NCI-H1092 (cell line): ENCODE measurements at places on chromosomes 16 and 17.
A peak's percentile ranks its signal among the peaks of the same experiment; 100 is the strongest.

DNA sequence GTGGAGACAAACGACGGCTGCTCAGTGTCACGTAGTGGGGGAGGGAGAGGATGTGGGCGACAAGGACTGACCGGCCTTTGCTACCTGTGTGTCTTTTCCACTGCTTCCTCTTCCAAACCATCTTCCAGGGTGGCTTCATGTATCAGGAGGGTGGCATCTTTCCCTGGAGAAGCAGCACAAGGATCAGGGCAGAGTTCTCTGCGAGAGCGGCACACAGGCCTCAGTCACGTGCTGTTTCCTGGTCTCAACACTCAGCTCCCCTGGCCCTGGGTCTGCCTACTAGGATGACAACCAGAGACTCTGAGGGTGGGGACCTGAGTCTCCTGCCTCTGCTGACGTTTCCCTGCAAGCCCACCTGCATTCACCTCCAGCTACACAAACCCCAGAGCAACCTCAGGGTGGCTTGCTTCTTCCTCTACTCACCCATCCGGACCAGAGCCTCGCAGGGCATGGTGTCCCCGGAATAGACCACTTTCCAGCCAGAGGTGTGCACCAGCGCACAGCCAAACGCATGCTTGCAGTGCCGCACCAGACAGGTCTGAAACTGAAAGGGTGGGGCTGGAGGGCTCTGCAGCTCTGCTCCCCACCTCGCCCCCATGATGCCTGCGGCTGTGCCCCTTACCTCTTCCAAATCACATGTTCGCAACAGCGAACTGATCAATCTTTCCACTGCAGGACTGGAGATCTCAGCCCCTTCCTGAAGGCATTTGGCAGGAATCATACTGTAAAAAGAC is 23.3 kb downstream of the ELAC2 start:
- DNase-seq: no peak

DNA sequence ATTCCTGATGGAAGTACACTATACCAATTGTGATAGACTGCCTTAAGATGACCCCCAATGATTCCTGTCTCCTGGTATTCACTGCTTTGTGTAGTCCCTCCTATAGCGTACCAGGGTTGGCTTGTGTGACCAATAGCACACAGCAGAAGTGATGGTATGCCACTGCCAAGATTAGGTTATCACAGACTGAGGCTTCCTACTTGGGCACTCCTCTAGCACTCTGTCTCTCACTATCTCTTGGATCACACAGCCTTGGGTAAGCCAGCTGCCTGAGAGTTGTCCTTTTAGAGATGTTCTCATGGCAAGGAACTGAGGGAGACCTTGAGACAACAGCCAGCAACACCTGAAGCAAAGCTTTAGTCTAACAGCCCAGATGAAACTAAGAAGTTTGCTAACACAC is 12.7 kb upstream of the AMFR start:
- DNase-seq: no peak

DNA sequence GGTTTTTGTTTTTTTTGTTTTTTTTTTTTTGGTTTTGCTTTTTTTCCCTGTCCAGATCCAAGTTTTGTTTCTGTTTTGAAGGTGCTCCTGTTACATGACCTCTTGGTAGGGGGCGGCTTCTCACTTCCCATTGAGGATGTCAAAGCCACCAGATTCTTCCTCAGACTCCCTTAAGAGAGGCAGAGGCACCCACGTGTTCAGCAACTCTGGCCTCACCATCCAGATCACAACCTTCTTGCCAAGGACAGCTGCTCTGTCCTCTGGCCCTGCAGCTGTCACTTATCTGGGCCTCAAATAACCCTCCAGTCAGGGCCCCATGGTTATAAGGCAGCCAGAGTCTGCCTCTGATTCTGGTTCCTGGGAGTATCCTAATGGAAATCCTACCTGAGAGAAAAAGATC is 208.5 kb downstream of the STX8 start:
- no peak for DNase-seq

DNA sequence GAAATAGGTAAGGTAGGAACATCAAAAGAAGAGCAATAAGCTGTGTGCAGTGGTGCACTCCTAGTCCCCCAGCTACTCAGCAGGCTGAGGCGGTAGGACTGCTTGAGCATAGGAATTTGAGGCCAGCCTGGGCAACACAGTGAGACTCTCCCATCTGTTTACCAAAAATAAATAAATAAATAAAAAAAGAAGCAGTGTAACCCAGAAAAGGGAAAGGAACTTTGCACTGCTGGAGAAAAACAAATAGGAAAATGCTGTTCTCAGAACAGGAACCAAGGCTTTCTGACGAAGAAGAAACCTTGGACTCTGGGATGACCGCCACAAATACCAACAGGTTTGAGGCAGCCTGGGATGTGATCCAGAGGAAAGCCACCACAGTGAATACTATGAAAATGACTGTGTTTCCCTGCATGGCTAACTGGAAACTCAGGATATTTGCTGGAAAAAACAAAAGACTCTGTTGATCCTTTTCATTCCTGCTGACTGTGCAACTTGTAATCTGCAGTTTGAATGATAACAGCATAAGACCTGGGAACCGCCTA is 41.2 kb downstream of the TTC19 start:
- no peak for DNase-seq

DNA sequence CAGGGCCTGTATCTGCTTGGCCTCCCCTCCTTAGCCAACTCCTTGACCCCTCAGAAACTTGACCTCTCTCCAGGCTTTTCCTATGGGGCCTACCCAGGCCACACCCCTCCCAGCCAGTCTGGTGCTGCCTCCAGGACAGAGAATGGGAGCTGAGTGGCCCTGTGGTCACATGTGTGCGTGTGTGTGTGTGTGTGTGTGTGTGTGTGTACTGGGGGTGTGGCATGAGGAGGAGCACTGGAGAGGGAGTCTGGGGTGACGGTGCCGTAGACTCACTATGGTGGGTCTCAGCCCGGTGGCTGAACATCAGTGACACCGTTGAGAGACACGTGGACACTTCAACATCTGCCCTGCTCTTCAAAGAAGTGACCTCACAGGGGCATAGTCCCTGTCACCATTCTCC is 180.4 kb downstream of the ENGASE start:
- DNase-seq: no peak

DNA sequence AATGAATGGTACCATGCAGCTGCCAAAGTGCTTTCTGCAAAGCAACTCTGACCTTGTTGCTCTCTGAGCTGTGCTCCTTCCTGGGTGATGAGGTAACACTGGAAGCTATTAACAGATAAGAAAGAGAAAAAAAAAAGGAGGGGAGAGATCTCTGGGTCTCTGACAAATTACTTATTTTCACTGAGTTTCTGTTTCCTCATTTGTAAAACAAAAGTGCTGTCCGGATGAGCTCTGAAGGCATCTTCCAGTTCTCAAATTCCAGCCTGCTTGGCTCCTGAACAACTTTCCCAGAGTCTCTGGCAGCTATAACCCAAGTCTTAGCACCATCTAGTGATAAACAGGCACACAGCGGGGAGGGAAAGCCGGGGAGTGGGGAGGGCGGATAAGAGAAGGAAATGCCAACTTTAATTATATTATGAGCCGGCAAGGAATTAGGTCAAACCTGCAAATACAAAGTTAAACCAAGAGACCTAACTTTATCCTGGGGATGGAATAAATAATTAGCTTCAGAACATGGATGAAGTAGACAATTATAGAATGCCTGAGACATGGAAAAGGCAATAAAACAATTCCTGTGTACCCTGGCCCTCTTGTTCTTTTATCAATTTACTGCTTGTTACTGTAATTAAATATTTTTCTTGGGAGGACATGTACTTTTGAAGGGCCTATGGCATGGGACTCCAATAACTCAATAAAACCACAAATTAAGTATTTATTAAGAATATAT is 61.3 kb upstream of the KIFC3 start:
- DNase-seq: no peak

DNA sequence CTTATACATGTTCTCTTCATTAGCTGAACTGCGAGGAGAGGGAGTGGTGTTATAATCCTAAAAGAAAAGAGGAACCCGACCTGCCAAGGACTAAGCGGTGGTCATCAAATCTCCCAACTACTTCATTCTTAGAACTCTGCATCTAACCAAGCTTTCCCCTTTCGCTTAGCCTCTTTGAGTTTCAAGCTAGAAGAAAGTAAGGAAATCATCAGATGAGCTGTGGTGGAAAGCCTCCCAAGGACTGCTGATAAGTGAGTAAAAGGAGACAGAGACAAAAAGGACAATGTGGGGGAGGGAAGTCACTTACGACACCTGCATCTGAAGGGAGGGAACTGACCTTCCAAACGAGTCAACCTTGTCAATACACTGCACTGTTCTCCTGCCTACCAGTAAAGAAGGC is 121.3 kb downstream of the TRIM37 start:
- DNase-seq: no peak

DNA sequence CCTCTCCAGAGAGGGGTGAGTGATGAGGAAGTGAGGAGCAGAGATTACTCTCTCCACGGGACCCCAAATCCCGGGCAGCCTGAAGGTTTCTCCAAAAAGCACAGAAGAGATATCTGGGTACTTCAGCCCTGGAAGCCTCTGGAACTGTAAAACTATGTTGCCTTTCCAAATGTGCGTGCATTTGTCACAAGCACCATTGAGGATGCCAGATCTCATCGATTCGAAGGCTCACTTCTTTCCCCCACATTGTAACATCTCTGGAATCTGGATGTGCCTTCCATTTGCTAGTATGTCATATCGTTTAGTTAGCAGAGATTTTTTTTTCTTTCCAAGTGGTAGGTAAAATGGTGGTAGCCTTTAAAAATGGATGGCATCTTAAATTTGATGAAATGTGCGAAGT is 45.8 kb downstream of the ABCC12 start:
- no peak for DNase-seq

- no peak for DNase-seq
Observed at GRCh38 chr16:77794586-77794985, 6.2 kb downstream of the VAT1L start.

DNA sequence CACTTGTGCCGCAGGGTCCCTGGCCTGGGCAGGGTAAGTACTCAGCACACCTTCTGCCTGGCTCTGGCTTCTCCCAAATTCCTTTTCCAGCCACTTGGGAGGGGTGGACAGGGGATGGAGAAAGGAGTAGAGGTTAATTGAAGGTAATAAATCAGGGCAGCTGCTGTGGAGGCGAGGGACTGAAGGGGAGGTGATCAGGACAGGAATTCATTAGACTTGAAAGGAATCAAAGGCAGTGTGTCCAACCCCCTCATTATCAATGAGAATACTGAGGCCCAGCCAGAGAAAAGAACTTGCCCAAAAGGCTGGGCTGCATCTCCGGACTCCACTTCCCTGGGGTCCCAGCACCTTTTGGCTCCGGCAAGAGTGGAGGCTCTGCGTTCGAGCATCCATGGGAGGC is 2.4 kb downstream of the SOST start:
- no peak for DNase-seq

DNA sequence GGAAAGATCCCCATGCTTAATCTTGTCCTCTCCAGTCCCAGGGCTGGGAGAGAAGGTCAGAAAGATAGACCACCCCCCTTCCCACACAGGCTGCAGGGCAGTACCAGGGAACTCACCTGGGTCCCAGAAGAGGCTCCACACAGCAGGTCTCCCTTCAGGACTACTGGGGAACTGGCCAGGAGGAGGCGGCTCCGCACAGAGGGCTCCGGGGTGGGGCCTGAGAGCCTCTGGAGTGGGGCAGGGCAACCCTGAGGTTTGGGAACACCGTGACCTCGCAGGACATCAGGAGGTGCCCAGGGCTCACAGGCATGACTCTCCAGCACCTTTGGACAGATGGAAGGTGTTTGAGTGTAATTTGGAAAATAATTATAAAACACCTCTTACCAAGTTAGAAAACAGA is 11.0 kb downstream of the ABCA3 start:
- DNase-seq: no peak

DNA sequence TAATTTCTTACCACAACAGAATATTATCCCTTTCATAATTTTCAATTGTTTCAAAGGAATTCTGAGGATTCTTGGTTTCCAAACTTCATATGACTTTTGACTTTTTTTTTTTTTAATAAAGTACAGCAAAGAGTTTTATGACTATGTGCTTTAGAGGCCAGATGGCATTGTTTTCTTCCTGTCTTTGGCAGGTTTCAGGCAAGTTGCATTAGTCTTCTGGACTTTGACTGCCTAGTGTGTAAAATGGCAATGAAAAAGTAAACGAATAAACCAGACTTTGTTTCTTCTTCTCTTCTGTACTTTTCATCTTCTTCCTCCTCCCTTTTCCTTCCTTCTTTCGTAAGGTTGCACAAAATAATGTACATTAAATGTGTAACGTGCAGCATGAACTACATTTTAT is 172.6 kb upstream of the RBFOX1 start:
- DNase-seq: no peak

DNA sequence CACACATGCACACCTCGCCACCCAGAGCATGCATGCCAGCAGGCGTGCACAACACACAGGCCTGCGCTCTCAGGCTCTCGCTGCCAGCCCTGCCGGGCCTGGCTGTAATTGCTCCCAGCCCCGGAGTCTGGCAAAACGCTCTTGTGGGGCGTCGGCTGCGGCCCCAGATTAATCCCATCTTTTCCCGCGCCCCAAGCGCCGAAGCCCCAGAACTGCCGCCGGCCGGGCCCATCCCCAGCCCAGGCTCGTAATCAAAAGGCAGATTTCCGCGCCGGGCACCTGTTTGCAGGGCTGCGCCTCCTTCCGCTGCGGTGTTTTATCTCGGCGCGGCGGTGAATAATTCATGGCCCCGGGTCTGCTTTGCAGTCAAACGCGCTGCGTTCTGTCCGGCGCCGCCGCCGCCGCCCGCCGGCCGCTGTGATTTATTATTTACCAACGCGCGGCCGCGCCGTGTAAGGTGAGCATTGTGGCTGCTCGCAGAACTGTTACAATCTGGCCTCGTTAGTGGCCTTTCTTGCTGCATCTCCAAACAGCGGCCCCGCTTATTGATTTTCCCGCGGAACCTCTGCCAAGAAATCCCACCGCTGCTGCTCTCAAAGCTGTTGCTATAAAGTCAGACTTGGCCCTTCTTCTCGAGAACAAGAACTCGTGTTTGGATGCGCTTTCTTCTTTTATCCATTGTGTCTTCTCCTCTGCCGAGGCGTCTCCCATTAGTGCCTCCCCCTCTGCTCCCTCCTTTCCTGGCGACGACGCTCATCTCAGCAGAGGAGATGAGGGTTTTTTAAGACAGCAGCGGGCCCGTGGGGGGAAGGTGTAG is 126.1 kb downstream of the IRX5 start:
- DNase-seq: peak; percentile 40

- no peak for DNase-seq
Observed at GRCh38 chr16:17340804-17341203, 130.0 kb downstream of the XYLT1 start.
